ENCODE measurements at places on chromosomes 1 and 21.

- no peak for DNase-seq
Measured at GRCh38 chr1:155256058-155256852, 972 bp upstream of the ENTREP3 start.

DNA sequence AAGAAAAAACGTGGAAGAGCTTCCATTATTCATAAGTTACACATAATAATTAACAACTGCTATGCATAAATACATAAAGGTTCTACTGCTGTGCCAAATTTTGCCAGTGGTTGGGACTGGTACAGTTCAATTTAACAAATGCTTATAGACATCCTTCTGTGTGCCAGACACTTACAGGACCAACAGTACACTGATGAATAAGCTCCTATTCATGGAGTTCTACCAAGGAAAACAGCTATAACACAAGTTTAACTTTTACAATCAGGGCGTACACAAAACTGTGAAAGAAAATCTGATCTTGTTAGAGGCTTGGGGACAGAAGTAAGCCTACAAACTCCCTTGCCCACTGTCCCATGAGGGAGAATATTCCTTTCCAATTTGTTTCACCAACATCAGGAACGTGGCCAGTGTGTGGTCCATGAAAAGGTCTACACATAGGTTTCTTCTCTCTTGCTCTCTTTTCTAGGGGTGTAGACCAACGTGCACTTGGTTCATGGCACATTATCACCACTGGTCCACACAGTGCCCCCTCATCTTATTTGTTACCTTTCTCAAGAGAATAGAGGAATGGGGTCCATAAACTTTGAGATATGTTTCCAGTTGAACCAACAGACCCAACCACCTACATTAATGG lies 10.1 kb downstream of the NRIP1 start:
- no peak for DNase-seq

- no peak for DNase-seq
Measured at GRCh38 chr1:188888386-188888785, 1589.3 kb downstream of the BRINP3 start.

DNA sequence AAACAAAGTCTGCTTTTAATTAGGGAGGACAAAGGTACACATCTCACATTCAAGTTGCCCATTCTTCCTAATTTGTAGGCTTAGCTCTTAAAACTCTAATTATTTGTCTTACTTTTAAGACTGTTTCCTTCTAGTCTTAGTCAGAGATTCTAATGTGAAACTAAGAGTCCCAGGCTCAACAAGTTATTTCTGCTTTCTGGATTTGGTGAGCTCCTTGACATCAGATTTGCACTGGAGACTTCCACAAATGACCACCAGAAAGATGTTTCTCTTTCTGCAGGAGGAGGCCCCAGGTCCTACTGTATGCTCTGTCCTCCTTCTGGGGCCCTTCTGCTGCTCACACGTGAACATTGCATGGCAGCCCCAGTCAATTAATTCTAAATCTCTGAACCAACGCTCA lies 194.2 kb upstream of the JUN start:
- no peak for DNase-seq

GRCh38 chr1:10510520-10511493 lies 36.1 kb downstream of the PEX14 start:
- DNase-seq = no peak

GRCh38 chr1:44608141-44608540 lies 66.1 kb downstream of the TMEM53 start:
- no peak for DNase-seq

DNA sequence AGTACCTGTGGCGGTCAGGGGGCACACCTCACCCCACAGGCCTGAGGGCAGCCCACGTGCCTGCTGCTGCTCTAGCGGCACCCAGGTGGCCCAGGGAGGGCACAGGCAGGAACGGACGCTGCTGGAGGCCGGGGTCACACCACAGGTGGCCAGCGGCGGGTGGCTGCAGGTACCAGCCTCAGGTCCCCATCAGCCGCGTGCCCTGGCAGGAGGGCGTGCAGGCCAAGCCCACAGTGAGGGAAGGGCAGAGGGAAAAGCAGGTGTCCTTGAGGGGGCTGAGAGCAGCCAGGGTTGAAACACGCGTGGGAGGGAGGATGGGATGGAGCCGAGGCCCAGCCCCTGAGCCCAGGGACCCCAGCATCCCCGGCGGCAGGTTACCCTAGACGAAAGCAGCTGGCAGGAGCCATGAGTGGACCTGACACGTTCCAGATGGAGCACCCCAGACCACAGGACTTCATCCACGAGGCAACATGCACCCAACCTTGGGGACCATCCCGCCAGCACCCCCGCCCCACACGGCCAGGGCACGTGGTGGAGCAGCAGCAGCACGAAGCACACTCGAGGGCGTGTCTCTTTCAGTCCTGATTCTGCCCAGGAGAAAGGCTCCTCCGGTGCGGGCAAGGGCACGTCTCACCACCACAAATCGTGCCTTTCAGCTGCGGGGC lies 3.7 kb downstream of the SLC19A1 start:
- DNase-seq = no peak

GRCh38 chr1:228646717-228647522 lies 88.4 kb upstream of the RHOU start:
- DNase-seq = peak; percentile 76

GRCh38 chr21:27555996-27556395 lies 589.1 kb upstream of the ADAMTS5 start:
- DNase-seq = no peak

DNA sequence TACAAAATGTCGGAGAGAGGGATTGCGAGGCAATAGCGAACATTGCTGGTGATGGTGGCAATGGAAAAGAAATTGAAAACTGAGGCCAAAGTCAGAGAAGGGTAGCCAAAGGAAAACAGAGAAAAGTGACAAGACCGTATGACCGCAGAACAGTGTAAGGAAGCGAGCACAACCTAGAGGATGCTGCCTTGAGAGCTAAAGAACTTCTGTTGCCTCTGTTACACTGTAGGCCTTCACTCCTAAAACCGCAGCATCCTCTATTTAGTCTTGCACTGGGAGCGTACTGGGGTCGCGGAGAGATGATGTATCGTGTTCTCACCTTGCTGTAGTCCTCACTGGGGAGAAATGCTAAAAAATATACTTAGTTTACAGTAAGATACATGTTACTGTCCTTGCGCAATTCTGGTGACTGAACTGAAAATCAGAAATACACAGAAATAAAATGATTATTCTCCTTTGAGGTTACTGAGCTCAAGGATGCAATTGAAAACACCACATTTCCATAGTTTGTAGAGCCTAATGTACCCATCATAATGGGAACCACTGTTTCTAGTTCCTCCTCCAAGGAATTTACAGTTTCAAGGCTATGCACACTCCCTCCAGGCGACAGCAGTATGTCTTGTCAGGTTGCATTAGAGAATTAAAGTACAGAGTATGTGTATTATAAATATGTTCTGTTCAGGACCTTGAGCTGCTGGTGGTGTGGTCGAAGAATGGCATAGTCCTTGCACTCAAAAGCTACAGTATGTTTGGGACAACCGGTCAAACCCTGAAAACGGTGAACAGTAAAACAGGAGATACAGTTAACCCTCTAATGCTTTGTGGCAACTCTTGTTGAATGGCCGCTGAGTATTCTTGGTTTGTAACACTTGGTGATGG lies 1.3 kb downstream of the NEK7 start:
- no peak for DNase-seq

DNA sequence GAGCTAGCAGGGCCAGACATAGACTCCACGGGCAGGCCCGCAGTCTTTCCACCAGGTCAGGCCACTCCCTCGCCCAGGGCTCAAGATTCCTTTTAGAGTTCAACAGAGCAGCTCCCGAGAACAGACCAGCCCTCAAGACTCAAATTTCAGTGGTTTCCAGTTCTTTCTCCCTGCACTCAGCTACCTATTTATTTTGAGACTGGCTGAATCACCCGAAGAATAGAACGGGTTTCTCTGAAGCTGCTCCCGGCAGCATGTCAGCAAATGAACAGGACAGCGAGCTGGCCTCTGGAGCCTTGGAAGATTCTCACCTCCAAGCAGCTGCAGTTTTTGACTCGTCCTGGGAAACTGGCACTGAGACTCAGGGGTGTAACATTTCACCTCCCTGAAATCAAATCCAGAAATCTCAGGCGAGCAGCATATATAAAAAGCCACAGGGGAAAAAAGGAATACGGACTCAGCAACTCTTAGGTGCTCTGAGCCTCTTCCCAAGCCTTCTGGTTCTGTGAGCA lies 177.9 kb downstream of the CLIC6 start:
- peak; percentile 36 for DNase-seq

DNA sequence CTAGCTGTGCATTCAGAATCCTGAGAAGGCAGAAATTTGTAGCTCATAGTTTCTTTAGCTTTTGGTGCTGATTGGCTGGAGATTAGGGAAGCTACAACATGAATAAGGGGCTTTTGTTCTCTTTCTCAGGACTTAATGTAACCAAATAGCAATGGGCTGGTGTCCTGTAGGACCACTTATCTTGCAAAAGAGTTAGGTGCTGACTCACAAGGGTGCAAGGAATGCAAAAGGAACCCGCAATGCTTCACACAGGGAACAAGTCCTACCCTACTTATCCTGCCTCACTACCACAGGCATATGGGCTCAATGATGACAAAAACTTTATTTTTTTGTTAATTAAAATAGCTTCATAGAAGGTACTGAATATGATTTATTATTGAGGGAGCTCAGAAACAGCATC lies 541.5 kb downstream of the AMY1C start:
- no peak for DNase-seq

DNA sequence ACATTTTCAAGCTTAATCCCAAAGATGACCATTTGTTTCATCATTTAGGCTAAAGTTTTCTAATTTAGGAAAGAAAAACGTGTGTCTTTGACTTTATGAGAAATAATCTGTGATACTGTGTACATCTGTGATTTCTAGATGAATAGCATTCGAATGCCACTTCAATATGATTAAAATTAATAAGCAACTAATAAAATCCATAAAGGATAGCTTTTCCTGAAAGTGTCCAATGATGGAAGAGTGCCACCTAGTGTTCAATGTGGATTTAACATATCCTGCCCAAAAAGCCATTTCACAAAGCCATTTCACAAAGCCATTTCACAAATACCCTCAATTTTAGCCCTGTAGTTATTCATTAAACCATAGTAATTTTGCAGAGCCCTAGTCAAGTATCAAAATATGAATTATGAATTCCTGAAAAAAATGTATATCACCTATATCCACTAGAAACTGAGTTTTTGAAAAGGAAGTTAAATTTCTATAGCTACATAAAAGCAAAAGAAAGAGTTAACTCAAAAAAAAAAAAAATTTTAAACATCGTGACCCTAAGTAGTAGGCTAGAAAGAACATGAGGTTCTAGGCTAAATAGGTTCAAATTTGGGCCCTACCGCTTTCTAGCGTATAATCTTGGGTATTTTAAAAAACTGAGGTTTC lies 19.1 kb downstream of the NME7 start:
- peak; percentile 90 for DNase-seq

DNA sequence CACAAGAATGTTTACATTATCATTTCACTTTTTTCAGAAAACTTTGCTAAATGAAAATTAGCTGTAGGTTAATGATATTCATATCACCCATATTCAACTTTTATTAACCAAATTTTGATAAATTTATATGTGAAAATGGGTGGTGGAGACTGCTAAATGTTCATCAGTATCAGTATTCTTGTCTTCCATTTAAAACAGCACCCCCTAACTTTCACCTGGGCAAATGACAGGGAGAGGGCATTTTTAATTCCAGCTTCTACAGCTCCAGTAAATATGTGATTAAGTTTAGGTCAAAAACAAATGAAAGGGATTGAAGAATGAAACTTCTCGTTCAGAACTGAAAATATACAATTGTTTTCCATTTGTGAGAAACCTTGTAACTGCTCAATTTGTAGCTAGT lies 722.2 kb downstream of the KCNT2 start:
- no peak for DNase-seq

GRCh38 chr1:147634645-147635044 lies 35.7 kb downstream of the ACP6 start:
- no peak for DNase-seq

DNA sequence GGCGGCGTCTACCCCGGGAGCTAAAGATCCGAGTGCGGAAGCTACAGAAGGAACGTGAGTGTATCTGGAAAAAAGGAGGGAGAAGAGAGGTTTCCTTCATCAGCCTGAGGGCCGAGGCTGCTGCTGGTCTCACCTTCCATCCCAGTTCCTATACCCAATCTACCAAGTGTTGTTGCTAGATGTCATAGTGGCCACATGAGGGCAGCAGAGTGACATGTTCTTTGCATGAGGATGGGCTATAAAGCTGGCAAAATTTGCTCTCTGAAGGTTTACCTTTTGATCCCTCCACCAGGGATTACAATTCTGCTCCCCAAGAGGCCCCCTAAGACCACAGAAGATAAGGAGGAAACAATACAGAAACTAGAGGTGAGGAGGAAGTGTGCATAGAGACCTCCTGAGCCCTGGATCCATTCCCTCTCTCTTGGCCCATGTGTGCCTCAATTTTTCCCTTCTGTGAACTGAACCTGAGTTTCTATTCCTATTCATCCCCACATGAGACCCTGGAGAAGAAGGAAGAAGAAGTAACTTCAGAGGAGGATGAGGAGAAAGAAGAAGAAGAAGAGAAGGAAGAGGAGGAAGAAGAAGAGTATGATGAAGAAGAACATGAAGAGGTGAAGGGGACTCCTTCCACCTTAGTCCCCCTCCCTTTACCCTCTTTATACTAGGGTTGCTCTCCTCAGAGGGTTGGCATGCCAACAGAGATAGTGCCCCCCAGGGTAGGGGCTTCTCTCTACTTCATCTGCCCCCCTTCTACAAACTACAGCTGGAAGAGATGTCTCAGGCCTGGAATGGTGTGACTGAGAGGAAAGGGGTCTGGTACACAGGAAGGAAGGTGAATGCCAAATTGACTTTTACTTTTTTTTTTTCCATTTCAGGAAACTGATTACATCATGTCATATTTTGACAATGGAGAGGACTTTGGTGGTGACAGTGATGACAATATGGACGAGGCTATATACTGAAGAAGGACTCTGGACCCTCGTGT lies 13.3 kb downstream of the POLR3GL start:
- peak; percentile 93 for DNase-seq

DNA sequence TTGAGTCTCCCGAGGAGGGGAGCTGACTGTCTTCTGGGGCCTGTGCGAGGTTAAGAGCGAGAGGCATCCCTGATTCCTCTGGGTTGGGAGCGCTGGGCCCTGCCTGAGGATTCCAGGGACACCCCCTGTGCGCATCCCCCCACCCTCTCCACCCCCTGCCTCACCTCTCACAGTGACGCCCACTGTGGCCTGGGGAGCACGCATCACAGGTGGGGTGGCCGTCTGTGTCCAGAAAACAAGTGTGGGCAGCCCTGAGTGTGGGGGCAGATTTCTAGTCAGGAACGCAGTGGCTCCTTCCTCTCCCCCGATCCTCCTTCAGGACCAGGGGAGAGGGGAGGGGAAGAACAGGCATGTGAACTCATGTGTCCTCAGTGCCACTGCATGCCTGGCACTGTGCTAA lies 61.7 kb downstream of the LDLRAD2 start:
- DNase-seq = no peak
